ENCODE measurements at places on chromosomes 6 and 20. TPM values are rescaled to one million over a fixed set of nuclear protein-coding genes. Genes with fewer than 3 reads are reported as not detected.

The RNASET2 gene
- total RNA-seq, result 13.0 TPM

DNA sequence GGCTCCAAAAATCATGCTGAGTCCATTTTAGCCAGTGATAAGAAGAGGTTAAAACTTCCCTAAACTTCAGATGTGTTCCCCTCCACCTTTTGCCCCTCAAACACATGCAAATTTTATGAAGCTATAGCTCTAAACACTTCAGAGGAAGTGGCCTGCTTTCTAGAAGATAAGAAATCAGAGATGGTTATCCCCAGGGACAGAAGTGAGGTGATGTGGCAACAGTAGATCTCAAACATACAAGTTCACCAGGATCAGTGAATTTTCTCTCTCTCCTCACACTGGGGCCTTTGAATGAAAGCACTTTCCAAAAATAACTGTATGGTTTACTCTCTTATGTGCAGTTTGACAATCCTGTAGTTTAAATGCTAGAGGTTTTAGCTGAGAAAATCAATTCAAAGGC, 332.0 kb downstream of the BTBD9 start:
- no peak for DNase-seq

- peak; percentile 59 for DNase-seq
Observed at GRCh38 chr20:10667077-10667401, 6.8 kb downstream of the JAG1 start.

DNA sequence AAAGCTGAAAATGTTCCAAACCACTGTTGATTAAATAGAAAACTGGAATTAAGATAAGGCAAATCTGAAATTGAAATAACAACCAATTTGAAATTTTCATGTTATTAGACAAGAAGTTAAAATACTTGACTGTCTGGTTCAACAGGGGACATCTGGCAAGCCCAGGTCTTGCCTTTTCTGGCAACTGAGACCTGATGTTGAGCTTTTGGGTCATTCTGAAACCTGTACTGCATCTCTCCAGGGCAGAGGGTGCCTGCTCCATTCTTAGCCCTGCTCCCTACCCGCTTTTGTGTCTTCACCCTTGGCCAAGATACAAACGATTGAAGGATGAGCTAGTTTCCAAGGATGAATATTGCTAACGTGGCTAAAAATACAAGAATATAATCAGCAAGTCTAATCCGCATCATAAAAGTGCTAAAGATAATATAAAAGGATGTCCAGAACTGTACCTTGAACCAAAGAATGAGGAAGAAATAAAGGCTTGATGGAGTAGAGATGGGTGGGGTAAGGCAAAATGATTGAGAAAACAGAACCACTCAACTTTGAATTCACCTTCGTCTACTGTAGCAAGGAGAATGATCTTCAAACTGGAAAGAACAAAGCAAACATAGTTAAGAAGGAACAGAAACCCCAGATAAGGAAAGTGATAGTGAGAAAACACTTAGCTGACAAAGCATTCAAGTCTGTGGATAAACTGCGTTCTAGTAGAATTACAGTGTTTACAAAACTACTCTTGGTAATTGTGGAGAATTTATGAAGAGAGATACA, 109.8 kb upstream of the MAN1A1 start:
- DNase-seq, result no peak

DNA sequence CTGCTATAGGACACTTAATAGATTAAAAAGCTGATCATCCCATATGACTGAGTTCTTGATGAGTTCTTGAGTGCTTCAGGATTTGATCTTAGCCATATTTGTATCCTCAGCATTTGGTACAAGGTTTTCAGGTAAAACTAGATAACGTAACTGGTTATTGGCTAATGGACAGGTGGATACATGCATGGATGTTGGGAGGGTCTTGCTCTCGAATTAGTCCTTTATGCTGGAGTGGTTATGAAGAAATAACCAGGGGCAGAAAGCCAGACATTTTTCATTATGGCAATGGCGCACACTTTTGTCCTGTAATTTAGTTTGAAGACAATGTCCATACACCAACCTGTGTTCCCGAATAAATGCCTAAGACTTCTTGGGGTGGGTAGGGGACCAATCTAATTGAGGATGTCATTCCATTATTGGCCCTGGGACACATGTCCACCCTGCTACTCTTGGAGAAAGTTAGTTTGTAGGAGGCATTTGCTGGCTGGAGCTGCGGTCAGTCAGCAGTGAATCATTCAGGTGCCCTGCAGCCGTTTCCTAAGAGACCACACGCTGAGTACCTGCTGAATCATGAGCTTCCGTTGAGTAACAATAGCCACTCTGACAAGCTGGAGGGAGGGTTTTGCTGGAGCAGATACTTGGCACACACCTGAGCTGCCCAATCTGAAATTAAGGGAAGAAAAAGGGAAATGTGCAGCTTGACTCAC, 194.4 kb downstream of the FOXA2 start:
- DNase-seq, result no peak

DNA sequence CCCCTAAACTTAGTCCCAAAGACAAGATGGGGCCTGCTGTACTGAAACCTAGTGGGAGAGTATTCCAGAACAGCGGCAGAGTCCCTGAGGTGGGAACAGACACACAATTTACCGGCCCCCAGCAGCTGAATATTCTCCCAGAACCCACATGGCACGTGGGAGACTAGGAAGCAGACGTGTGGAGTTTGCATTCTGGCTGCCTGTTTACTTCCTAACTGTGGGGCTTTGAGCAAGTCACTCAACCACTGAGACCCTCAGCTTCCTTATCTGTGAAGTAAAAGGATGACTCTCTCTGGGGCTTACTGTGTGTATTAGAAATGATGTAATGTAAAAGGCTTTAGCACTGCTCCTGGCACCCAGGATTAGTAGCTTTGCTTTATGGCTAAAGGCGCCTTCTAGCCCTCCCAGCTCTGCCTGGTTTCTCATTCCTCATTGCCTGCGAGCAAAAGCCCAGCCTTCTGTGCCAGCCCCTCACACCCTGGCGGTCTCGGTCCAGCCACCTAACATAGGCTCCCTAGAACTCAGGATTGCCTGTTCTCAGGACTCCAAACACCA, 353.1 kb downstream of the CDC5L start:
- no peak for DNase-seq

DNA sequence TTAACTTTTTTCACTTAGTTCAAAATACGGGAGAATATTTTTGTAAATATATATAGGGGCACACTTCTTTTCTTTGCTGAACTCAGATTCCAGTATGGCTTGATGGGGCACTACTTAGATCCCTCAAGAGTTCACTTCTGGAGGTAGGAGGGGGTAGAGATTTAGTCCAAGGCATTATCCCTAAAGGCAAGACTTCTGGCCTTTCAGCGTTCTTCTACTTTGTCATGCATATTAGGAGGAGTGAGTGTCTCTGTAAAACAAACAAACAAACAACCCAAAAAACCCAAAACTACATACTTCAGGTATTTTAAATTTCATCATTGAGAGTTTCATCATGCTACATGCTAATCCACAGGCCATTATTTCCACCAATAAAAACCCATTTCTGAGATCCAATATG, 32.0 kb downstream of the SMPDL3A start:
- no peak for DNase-seq

The MLIP gene
- total RNA-seq, result 436 TPM

The MUC22 gene
- total RNA-seq, result 0.22 TPM

DNA sequence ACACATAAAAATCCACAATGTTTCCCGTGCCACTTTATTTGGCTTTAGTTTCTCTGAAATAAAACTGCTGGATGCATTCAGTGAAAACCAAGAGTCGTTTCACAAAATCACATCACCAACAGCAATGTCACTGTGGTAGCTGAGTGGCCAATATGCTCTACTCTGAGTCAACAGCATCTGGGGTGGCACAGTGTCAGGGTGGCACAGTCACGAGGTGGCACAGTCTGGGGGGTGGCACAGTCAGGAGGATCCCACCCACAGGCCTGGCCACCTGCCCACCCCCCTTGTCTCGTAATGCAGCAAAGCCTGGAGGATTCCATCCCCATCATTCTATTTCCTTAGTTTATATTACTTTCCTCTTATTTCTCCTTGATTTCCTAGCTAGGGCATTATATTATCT, 87.0 kb downstream of the ANKRD60 start:
- DNase-seq, result no peak

- no peak for DNase-seq
Observed at GRCh38 chr20:57208198-57208597, 58.2 kb downstream of the BMP7 start.

- DNase-seq, result no peak
Observed at GRCh38 chr6:49142421-49143151, 320.5 kb downstream of the MMUT start.

DNA sequence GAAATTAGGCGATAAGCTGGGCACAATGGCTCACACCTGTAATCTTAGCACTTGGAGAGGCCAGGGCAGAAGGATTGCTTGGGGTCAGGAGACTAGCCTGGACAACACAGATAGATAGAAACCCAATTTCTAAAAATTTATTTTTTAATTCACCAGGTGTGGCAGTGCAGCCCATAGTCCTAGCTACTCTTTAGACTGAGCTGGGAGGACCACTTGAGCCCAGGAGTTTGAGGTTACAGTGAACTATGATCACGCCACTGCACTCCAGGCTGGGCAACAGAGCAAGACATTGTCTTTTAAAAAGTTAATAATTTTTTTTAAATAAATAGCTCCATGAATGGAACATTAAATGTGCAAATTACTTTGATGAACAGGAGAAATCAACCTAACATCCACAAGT, 8.2 kb downstream of the ZNF318 start:
- no peak for DNase-seq

The LINC00237 gene
- not detected for total RNA-seq

The ENPP4 gene
- 21.3 TPM for total RNA-seq

The EFCAB8 gene
- not detected for total RNA-seq

DNA sequence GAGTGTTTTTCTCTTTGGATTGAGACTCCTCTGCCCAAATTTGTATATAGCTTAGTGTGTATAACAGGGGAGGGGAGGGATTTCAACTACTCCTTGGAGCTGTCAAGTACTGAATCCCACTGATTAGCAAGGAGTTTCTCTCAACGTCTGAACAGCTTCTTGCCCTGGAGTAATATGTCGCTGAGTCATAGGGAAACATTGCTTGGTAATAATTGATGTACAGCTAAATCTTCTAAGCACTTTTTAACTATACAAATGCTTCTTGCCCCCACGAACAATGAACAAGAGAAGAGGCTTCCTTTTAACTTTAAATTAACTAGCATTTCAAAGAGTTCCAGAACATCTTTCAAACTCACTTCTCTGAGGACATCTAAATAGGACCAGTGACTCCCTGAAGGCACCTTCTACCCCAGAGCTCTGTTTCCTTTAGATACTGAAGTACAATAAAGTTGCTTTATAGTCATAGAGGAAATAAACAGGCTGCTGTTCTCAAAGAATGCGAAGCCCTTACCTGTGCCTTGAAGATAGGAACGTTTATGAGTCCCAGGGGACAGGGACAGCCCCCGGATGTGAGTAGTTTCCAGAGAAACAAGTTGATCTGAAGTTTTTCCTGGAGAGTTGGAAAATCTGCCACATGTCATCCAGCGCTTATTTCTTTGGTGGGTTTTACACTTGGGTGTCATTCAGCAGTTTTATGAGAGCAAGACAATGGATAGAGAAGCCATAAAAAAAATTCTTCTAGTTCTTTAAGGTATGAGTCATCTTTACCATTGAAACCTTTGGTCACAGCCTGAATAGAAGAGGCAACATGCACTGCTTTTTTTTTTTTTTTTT, 462.5 kb upstream of the BTBD3 start:
- DNase-seq, result no peak

The THBD gene
- 13.1 TPM for total RNA-seq

DNA sequence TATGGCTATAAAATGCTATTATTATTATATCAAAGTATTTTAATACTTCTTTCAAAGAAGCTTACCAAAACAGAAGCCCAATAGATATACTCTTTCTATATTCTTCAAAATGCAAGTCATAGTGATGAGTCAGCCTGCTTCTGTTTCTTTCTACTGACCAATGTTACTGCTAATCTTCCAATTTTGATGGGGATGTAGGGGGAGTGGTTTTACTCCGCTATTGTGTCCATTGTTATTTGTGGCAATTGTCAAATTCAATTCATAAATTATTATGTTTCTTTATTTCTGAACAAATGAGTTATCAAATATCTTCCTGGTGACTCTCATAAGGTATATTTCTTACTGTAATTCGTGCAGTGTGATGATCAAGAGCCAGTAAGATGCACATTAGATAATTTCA, 221.5 kb upstream of the DEFB112 start:
- DNase-seq, result no peak

GRCh38 chr6:30411515-30412207, 66.7 kb downstream of the RPP21 start:
- peak; percentile 57 for DNase-seq

DNA sequence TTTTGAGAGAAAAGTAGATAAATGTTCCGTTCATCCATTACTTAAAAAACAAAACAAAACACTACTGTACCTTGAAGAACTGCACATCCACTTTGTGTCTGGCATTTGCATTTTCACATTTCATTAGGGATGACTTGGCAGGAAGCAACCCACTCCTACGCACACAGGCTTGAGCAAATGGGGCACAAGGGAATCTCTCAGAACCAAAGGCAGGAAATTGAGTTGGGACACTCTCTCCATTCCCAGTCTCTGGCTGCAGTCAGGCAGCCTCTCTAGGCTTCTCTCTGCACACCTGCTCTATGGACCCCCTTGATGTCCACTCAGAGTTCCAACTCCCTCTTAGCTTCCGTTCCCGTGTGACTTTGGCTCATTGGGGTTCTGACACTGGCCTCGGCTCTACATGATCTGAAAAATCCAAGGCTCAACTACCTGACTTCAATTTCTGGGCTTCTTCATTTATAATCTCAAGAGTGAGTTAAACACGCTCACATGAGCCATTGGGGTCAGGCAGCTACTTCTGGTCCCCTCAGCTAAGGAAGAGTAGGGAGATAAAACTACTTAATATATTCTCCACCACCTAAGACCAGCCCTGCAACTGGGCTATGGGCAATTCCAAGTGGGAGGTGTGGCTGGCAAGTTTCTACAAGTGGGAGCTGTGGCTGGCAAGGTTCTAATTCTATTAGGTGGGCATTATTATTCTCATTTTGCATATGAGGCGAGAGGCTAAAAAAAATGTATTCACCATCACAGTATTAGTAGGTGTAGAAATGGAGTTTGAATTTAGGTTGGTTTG, 251.9 kb downstream of the SOD2 start:
- DNase-seq, result no peak

Data from left ventricle myocardium superior (tissue), 1 donor.